Uterus (tissue), 4 donors: ENCODE measurements at places on chromosomes 1 and 21.

DNA sequence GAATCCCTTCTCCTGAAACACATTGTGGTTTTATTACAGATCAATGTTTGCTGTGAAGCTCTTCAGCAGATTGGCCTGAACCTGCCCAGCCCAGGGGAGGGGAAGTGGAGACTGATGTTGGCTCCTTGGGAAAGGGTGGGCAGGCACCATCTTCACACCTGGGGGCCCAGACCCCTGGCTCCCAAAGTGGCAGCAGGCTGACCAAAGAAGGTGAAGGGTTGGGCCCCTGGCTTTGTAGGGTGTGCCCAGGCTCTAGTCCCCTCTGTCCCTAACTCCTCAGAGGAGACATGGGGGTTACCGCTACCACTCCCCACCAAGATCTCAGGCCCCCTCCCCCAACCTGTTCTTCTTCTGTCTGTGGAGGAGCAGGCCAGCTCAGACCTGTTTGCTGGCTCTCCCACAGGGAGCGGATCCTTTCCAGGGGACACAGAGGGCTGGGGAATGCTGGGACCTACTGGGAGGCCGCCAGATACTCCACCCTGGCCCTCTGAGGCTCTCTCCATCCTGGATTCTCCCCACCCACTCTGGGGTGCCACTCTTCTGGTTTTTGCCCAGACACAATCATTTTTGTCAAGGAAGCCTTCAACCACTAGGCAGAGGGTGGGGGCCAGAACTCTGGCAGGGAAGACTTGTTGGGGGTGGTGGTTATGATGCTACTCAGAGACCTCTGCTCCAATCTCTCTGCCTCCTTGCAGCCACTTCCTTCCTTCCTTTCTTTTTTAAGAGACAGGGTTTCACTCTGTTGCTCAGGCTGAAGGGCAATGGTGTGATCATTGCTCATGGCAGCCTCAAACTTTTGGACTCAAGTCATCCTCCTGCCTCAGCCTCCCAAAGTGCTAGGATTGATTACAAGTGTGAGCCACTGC lies 5.0 kb upstream of the EFNA3 start:
- no peak for DNase-seq

- no peak for DNase-seq
Measured at GRCh38 chr1:182629499-182630096, 25.4 kb upstream of the RGS16 start.

- no peak for DNase-seq
Measured at GRCh38 chr1:8061210-8061609, 35.1 kb upstream of the ERRFI1 start.

DNA sequence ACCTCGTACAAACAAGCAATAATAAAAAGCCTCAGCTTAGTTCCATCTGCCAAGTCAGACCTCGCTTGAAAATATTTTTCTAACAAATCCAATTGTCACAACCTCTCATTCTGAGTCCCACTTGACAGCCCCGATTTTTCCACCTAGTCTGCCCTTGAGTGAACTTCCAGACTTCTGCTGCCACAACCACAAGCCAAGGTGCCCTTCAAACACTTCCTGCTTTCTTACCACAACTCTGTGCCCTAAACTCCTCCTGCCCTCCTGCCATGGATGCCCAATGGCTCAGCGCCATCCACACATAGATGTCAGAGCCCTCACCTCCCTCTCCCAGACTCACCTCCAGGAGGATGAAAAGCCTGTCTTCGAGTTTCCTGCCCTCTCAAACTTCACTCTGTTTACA lies 3.9 kb downstream of the TMPRSS2 start:
- DNase-seq, result no peak

GRCh38 chr1:111907321-111907720 lies 82.1 kb downstream of the KCND3 start:
- DNase-seq, result no peak

DNA sequence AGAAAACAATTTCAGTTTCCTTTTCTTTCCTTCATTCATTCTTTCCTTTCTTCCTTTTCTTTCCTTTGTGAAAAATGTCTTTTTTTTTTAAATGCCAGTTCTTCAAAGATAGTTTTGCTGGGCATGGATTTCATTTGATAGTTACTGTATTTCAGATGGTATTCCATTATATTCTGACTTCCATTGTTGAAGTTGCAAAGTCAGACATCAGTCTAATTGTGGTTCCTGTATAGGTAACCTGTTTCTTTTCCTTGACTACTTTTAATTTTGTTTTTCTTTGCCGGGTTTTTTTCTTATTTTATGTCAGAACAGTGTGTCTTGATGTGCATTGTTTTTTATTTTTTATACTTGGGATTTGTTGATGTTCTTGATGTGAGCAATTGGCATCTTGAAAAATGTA lies 40.4 kb upstream of the MPC2 start:
- DNase-seq, result no peak

- DNase-seq, result no peak
Measured at GRCh38 chr1:67169496-67169895, 3.2 kb downstream of the IL23R start.

- no peak for DNase-seq
Measured at GRCh38 chr21:25462517-25462971, 144.7 kb downstream of the MRPL39 start.

DNA sequence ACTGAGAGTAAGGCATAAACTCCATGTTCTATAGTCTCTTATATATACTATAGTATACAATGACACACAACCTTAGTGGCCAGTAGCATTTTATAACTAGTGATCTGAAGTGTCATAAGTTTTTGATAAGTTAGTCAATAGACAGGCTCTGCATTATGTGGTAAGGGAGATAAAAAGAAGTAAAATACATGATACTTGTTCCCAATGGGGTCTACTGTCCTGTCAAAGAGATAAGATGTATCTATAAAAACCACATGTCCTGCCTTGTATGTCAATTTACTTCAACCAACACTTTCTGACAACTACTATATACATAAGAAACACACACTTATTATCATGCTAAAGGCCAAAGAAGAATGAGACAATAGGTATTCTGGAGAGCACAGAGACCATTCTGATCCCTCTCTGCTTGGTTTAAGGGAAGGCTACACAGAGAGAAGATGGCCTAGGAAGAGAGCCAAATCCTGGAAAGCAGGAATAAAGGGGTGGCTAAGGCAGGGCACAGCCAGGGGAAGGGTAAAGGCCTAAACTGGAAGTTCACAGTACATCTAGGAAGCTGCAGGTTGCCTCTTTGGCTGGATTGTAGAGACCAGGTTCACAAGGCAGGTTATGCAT lies 91.4 kb downstream of the LYST start:
- no peak for DNase-seq

DNA sequence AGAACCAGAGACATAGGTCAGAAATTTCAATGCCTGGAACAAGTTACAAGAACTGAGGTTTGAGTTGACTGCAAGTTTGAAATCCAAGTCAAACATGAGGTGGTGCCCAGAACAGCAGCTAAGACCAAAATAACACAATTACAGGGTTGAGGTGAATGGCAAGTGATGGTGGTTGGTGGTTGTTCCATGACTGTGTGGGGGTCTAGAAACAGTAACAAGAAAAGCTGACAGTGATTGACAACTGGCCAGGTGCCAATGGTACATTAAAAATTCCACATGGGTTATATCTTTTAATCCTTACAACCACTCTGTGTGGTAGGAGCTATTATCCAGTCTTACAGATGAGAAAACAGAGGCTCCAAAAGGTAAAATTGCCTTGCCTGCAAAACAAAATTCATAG lies 32.0 kb downstream of the RIMS3 start:
- DNase-seq, result no peak

DNA sequence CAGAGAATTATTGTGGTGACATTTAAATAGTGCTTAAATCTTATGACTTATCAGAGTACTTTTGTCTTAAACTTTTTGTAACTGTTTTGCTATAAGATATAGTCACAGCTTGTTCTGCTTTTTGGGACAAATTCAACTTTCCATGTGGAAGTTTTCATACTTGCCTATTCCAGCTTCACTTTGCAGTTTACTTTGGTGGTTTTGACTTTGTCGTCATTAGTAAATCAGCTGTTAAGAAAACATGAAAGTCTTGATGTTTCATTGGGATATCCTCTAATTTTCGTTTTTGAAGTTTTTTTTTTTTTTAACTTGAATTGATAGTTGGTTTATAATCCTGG lies 31.3 kb downstream of the SDCCAG8 start:
- DNase-seq, result no peak

DNA sequence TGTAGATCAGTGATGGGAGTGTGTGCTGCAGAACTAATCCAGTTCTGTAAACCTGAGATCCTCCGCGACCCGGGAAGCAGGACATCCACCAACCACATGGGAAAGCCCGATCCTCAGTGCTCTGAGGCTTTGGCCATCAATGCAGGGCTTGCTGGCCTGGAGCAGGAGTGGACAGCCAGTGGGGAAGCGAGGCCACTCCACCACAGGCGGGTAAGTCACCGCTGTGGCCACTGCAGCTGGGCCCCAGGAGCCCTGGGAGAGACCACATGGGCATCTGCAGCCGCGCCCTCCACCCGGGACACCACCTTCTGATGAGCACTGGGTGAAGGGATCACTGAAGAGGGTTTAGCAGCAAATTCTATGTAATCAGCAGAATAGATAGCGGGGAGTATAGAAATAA lies 811 bp downstream of the KRTAP12-1 start:
- no peak for DNase-seq

DNA sequence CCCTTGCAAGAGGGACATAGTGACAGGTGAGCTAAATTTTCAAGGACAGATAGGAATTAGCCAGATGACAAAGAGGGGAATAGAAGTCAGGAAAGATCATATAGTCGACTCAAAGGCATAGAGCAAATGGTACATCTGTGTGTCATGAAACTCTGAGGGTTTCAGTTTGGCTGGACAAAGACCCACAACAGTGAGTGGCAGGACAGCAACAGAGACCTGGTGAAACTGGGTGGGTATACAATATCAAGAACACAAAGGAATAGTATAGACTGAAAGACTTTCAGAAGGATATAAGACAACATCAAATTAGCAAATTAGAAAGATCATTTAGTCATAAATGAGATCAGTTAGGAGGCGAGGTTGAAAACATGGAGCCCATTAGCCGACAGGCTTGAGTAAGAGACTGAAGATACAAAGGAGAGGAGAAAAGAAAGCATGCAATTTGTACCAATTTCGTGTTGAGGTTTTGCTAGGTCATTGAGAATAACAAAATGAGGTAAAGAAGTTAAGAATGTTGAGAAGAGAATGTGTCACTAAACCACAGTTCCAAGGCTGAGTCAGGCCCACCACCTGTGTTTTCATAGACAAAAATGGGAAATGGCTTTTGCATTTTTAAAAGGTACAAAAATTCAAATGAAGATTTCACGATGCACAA lies 213.8 kb downstream of the HHIPL2 start:
- DNase-seq, result no peak

- DNase-seq, result no peak
Measured at GRCh38 chr21:43882952-43883545, 18.0 kb downstream of the AGPAT3 start.

- DNase-seq, result peak; percentile 24
Measured at GRCh38 chr1:210464519-210465039, 135.9 kb downstream of the HHAT start.

GRCh38 chr1:47617381-47618221 lies 179.8 kb downstream of the FOXD2 start:
- no peak for DNase-seq

DNA sequence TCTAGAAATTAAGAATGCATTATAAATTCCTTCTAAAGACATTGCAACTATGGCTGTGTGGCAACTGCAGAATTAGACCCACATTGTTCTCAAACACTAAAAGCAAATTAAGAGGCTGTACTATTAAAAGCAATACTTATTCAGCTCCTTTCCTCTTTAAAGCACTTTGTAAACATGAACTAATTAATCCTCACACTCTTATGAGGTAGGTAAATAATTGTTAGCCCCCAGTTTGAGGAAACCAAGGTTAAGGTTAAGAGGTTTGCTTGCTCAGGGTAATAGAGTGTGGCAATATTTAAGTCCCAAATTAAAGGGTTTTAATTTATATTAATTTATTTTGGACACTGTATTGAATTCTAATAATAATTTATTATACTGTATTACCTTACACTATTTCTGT lies 553.8 kb downstream of the LRRIQ3 start:
- DNase-seq, result no peak

DNA sequence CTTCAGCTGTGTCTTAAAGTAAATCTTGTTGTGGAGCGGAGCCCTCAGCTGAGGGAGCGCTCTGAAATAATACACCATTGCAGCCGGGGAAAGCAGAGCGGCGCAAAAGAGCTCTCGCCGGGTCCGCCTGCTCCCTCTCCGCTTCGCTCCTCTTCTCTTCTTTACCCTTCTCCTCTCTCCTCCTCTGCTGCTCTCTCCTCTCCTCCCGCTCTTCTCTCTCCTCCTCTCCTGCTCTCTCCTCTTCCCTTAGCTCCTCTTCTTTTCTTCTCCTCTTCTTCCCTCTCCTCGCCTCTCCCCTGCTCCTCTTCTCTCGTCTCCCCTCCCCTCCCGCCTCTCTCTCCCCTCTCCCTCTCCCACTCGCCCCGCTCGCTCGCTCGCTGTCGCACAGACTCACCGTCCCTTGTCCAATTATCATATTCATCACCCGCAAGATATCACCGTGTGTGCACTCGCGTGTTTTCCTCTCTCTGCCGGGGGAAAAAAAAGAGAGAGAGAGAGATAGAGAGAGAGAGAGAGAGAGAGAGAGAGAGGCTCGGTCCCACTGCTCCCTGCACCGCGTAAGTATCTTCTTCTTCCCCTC lies at the start of gene PROX1:
Gene PROX1, plus strand, starts transcription at position 47 of the 580 bp plus-strand sequence. CDS start 8,563 bp downstream, outside the sequence.
- DNase-seq, result no peak

GRCh38 chr1:29258976-29259801 lies 22.9 kb downstream of the PTPRU start:
- DNase-seq, result no peak

- DNase-seq, result no peak
Measured at GRCh38 chr1:1899967-1900327, 9.1 kb upstream of the GNB1 start.

DNA sequence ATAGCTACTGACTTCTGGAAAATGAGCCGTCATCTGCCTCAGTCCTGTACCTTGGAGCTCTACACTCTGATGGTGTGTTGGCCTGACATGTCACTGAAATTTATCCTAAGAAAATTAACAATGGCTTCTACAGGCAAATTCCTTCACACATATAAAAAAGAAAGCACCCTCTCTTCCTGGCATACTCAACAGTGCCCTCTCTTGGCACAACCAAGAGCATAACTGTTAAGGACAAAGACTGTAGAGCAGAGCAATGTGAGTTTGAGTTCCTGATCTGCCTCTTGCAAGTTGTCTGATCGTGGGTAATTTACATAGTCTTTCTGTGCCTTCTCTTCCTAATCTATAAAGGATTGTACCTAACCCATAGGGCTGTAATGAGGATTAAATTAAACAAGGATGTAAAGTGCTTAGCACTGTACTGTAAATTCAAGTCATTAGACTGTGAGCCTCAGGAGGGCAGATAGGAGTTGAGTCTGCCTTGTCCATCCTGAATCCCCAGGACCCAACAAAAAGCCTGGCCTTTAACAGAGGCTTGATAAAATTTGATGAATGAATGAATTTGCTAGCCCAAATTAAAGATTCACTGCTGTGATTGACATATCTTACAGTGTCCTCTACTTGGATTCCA lies 83.5 kb downstream of the SYF2 start:
- DNase-seq, result no peak

DNA sequence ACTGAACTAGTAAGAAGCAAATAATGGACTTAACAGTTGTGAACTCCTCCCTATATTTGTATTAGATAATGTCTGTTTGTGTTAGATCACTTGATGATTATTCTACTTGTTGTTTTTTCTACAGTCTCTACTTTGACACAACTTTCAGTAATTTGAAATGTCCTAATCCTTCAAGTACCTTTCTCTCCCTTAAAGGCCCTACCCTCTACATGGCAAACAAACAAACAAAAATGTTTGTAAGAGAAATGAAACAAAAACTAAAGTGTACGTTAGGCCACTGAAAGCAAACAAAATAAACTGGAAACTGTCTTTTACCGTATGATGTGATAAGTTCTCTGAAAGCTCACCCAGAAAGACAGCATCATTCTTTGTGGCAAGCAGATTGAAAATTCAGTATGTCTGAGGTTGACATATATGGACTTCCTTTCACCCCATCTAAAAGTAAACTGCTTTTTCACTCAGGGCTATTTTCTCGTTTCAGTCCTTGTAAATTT lies 255.9 kb upstream of the SNX7 start:
- DNase-seq, result no peak
